ENCODE measurements at places on chromosomes 6 and 20. TPM values are rescaled to one million over a fixed set of nuclear protein-coding genes. Genes with fewer than 3 reads are reported as not detected.

Gene NKAIN4
- 42.2 TPM for polyA plus RNA-seq

DNA sequence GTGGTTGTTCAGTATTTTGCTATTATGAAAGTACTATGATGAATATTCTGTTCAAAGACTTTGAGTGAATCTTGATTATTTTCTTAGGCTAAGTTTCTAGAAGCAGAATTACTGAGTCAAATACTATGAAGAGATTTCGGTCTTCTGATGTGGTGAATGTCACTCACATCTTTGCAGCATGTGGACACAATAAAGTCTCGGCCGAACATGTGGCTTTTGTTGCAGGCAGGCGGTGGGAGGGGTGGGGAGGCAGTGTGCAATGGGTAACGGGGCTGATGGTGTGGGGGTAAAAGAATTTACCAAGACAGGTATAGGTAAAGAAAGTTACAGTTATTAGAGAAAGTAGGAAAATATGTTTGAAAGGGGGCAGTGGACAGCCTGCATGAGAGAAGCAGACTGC is 156.4 kb upstream of the DTNBP1 start:
- no peak for DNase-seq

DNA sequence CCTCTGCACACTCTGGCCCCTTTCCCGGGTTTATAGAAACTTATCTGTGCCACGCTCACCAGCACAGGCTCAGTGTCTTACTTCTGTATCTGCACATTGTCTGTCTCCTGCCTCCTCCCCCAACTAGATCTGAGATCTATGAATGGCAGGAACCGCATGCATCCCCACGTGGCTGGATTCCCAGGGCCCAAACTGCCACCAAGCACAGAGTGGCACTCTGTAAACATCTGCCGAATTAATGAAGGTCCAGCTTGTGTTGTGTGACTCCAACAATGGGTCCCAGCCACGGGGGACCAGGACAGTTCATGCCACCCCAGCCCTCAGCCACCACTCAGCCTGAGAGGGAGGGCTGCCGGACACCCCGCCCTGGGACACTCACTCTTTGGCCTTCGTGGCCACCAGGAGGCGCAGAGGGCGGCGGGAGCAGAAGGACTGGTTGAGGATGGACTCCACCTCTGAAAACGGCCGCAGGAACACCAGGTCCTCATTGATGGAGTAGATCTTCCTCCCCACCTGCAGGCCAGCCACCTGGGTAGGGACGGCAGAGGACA is 171.1 kb downstream of the PREX1 start:
- no peak for DNase-seq

Gene MRS2
- polyA plus RNA-seq = 47.7 TPM
